ENCODE measurements at places on chromosomes 1 and 21. TPM values are rescaled to one million over a fixed set of nuclear protein-coding genes. Genes with fewer than 3 reads are reported as not detected.

F5 gene
- 2.7 TPM for polyA plus RNA-seq

NUF2 gene
- polyA plus RNA-seq, result 27.9 TPM

KAZN gene
- 14.1 TPM for polyA plus RNA-seq

OR2L2 gene
- not detected for polyA plus RNA-seq

SLC30A10 gene
- 0.11 TPM for polyA plus RNA-seq

CELA2B gene
- 0.79 TPM for polyA plus RNA-seq

AMY1B gene
- 0.29 TPM for polyA plus RNA-seq

LCE3E gene
- polyA plus RNA-seq, result not detected

ECM1 gene
- polyA plus RNA-seq, result 10.4 TPM

SPRR1B gene
- polyA plus RNA-seq, result not detected

DNA sequence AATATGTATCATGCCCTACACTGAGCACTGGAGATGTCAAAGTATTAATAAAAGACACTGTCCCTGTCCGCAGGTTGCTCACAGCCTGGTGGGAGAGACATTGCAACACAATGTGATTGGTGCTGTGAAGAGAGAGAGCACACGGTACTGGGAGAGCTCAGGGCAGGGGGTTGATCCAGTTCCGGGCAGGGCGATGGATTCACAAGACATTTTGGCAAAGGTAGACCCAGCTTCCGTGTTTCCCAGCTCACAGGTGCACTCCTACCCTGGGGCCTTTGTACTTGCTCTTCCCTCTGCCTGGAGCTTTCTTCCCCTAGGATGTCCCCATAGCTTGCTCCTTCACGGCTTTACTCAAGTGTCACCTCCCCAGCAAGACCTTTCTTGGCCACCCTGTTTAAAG, 1.4 kb downstream of the PLA2G5 start:
- no peak for DNase-seq

DNA sequence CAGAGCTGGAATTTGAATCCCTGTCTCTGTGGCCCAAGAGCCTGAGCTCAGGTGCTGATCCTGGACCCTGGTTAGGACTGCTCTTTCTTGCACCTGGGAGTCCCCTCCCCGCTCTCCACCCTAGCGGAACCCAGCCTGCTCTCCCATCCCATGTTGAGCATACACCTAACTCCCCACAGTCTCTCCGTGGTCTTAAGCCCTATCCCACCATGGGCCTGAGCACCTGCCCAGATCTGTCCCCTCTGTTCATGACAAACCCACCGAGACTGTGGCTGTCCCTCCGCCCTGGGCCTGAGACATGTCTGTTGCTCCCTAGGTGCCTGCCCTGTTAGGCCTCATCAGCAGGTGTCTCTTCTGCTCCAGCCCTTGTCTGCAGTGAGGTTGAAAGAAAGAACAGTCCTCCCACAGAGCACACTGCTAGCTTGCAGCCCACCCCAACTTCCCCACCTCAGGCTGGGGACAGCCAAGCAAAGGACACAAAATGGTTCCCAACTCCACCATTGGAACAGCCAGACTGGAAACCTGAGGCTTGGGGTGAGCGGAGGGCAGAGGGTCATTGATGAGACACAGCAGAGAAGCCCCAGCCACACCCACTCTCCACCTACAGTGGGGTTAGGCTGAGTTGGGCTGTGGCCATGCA, 118.5 kb downstream of the MATN1 start:
- no peak for DNase-seq

DNA sequence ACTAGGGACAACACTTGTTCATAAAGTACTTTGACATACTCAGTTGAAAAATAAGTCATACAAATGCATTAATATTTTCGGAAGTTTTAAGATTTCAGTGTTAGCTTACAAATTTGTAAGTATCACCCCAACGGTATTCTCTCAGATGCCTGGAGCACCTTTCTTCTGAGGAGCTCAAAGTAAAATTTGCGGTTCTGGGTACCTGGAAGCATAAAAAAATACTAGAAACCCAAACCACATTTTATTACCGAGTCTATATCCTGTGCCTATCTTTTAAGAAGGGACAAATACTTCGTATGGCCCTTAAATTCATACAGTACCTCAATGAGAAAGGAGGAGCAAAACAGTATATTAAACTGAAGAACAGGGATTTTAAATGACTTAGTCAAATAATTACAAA, 10.2 kb downstream of the SRSF4 start:
- no peak for DNase-seq

DNA sequence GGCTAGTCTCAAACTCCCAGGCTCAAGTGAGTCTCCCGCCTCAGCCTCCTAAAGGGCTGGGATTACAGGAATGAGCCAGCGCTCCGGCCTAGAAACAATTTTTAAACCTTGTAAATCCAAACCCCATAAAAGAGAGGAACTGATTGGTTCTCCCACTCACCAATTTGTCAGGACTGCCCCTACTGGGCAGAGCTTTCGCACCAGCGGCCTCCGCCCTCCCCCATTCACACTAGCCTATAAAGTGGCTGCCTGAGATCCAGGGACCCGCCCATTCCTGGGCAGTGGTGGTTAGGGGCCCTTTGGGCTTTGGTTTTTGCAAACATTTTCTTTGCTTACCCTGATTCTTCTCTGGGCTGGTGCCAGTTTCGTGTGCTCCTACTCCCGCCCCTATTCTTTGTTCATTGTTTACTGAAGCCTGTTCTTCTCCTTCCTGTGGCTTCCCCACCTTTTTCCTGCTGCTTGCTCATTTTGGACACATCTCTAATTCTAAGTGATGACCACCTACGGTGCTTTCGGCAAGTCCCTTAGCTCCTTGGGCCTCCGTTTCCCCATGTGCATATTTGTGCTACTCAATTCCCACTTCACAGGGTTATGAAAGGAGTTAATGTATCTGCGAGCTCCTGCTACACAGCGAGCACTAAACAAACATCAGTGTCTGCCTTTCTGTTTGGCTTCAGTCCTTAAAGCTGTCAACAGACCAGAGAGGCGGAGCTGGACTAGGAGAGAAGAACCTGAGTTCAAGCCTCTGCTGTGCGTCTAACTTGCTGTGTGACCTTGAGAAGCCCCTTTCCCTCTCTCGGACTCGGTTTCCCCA, 39.8 kb upstream of the CLIC4 start:
- DNase-seq, result no peak

- DNase-seq, result no peak
These were observed 29.0 kb downstream of the TRIM62 start for GRCh38 chr1:33152685-33153432.

DNA sequence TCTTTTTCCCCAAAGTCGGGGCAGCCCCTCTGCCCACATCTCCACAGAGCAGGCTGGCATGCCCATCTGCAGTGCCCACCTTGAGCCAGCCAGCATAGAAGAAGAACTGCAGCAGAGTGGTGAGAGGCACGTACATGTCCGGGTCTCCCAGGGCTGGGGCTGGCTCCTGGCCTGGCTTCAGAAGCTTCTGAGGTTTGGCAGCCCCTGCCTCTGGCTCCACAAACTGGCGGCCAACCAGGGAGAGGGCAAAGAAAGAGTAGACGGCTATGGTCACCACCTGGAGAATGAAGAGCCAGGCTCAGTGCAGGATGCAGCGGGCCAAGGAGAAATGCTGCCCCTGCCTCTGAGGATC, 3.0 kb downstream of the BEST4 start:
- DNase-seq, result no peak

GRCh38 chr1:116185161-116185701, 74.0 kb downstream of the MAB21L3 start:
- no peak for DNase-seq

- DNase-seq, result no peak
These were observed 20.9 kb upstream of the GORAB start for GRCh38 chr1:170511038-170511437.

GRCh38 chr1:15770313-15770962, 11.8 kb downstream of the FBLIM1 start:
- no peak for DNase-seq

DNA sequence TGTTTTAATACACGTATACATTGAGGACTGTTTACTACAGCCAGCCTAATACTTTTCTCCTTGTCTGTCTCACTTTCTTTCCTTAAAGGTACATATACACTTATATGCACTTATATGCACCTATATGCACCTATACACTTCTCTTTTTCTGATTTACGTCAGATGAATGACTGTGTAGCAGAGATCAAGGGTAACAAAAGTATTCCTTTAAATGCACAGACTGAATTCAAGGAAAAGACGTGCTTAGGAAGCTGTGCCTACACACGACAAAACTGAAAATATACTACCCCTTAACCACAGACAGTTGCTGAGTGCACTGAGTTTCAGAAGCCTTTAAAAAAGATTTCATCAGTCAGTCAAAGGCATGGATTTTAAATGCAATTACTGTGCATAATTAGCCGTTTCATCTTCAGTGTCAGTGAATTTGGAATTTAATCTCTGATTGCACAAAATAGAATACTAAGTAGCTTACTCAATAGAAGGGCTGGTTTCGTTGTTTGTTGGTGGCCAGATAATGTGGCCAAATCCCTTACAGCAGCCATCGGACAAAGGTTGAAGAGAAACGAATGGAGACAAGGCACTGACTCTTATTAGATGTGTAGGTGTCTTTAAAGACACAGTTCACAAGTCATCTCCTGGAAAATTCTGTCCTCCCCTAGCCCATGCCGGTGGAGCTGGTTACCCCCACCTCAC, 38.3 kb upstream of the TARBP1 start:
- DNase-seq, result no peak

DNA sequence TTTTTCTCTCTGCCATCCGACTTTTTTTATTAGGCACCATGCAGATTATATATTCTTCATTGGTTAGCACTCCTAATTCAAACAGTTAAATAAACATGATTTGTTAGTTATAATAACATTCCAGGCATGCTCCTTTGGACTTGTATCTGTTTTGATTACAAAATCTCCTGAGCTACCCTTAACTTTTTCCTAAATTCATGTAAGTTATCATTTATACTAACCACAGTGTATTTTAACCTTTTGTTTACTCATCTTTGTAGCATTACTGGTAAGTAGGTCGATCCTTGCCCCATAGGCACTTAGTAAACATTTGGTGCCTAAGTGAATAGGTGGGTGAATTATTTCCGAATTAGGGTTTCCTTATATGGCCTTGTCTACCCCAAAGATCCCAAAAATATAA, 43.8 kb downstream of the MIER1 start:
- DNase-seq, result no peak

DNA sequence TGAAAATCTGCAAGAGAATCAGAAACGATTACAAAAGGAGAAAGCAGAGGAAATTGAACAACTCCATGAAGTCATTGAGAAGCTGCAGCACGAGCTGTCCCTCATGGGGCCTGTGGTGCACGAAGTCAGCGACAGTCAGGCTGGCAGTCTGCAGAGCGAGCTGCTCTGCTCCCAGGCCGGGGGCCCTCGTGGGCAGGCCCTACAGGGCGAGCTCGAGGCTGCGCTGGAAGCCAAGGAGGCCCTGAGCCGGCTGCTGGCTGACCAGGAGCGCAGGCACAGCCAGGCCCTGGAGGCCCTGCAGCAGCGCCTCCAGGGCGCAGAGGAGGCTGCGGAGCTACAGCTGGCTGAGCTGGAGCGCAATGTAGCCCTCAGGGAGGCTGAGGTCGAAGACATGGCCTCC, 47.5 kb upstream of the DIP2A start:
- no peak for DNase-seq

GRCh38 chr1:206760590-206760989, 10.0 kb upstream of the IL19 start:
- no peak for DNase-seq

- no peak for DNase-seq
These were observed 37.0 kb downstream of the CCDC185 start for GRCh38 chr1:223430236-223430635.

- DNase-seq, result no peak
These were observed 4.3 kb upstream of the SLC30A1 start for GRCh38 chr1:211583011-211583992.

DNA sequence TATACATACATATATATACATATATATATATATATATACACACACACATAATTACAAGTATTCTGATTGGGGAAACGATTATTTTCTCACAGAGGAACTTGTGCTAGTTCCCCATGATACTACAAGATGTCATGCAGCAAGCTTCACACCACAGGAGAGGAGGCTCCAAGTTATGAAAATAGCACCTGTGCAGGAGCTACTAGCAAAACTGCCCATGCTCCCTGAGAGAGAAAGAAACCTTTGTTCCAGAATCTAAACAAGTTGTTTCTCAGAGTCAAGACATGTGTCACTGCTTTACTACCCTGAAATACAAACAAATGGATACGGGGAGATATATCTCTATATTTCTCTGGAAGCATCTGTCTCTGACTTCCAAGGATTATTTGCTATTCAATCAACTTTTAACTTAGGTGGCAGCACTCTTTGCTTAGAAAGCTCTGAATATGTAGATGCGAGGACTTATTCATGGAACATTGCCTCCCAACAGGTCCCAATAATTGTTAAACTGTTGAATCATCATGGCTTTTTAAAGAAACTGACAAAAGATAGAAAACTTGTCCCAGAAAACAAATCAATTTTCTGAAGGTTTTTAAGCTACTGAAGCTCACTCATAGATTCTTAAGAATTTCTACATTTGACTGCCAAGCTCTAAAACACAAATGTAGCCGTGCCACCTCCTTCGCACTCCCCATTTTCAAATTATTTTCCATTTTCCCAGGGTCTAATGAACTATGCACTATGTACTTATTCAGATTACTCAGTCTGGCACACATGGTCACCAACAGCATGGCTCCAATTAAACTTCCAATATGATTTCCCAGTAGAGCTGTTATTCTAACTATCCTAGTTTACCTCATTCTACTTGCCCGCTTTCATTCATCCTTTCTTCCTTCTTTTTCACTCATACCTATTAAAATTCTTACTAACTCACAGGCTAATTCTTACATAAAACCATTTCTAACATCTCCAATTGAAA, 929.1 kb downstream of the LTN1 start:
- DNase-seq, result no peak

DNA sequence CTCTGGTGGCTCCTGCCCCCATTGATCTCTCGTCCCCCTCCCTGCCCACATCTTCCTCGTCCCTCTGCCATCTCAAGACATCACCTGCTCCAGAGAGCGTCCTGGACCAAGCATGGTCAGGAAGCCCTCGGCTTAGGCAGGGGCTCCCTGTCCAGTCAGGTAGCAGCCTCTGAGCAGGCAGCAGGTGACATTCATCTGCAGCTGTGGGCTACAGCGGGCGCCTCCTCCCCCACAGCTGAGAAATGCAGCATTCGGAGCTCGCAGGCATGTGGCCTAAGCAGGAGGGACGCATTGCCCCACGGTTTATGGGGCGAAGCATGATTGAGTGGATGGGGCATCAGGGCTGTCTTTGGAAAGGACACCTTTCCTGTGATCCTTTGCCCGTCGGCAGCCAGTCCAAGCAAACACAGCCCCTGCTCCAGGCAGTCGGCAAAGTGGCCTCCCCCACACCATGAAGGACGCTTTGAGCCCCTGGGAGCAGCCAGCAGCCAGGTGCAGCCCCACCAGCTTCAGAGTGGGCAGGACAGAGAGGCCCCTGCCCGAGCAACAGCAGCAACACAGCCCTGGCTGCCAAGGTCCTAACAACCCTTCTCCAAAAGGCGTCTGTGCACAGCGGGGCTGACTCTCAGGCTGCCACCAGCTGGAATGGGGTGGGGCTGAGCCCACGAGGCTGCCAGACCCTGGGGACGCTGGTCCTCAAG, 234.1 kb upstream of the VAMP3 start:
- DNase-seq, result no peak

- no peak for DNase-seq
These were observed 51.1 kb downstream of the SLC16A1 start for GRCh38 chr1:112904831-112905261.

GRCh38 chr1:162943622-162944021, 82.6 kb upstream of the CCDC190 start:
- DNase-seq, result no peak
